ENCODE measurements at places on chromosomes 3 and 15.

DNA sequence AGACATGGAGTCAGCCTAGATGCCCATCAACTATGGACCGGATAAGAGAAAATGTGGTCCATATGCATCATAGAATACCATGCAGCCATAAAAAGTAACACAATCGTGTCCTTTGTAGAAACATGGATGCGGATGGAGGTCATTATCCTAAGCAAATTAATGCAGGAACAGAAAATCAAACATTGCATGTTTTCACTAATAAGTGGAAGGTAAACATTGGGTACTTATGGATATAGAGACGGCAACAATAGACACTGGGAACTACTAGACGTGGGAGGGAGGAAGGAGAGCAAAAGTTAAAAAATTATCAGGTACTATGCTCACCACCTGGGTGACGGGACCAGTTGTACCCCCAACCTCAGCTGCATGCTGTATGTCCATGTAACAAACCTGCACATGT, 2.5 kb downstream of the PLD1 start:
- no peak overlapping the region for H3K4me3 ChIP-seq
- H3K36me3 ChIP-seq = no peaks in the 10 kb centered on the region
- H3K27me3 ChIP-seq = no peaks in the 10 kb centered on the region
- no peak overlapping the region for H3K27ac ChIP-seq
- peaks cover 59% of the 10 kb centered on the region for H3K4me1 ChIP-seq
- DNase-seq = no peak

DNA sequence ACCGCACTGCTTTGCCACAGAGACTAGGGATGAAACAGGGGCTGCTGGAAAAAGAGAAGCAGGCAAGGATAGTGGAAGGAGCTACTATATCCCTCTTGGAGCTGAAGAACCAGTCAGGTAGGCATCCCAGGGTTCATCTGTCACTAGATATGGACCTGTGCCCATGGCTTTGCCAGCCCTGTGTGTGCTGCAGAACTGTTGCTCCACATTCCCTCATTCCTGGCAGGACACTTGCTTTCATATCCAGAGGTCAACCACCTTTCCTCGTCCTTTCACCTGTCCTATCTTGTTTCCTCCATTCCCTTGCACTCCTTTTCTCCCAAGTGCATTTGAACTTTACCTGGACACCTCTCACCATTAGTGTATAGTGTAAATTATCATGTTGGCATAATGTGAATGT, 12.0 kb downstream of the SNRK start:
- no peak for DNase-seq
- H3K27me3 ChIP-seq = no peaks in the 10 kb centered on the region
- no peak overlapping the region for H3K4me3 ChIP-seq
- peaks cover 6% of the 10 kb centered on the region for H3K36me3 ChIP-seq
- peaks cover 37% of the 10 kb centered on the region for H3K4me1 ChIP-seq

DNA sequence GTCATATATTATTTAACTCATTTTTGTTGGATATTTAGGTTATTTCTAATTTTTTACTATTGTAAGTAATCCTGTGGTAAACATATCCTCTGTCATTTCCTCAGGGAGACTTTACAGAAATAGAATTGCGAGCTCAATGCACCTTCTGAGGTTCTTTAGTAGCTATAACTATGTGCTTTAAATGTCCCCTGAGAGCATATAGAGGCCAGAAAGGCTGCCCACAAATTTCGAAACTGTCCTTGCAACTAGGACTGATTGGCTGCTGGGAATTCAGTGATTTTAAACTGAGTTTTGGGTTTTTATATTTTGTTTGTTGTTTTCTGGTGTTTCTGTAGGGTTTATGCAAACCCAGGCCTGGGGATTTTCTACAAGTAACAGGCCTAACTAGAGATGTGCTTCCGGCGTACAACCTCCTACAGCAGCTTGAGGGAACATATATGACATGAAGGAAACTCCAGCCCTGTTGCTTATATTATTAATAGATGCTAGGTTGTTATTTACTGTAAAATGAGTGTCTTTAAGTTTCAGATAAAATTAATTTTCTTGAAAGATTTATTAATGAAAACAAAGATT, 29.1 kb upstream of the P4HTM start:
- no peak overlapping the region for H3K4me3 ChIP-seq
- peaks cover 4% of the 10 kb centered on the region for H3K36me3 ChIP-seq
- no peaks in the 10 kb centered on the region for H3K27me3 ChIP-seq
- H3K27ac ChIP-seq = peak overlapping the region; percentile 22
- DNase-seq = no peak
- no peaks in the 10 kb centered on the region for H3K4me1 ChIP-seq

DNA sequence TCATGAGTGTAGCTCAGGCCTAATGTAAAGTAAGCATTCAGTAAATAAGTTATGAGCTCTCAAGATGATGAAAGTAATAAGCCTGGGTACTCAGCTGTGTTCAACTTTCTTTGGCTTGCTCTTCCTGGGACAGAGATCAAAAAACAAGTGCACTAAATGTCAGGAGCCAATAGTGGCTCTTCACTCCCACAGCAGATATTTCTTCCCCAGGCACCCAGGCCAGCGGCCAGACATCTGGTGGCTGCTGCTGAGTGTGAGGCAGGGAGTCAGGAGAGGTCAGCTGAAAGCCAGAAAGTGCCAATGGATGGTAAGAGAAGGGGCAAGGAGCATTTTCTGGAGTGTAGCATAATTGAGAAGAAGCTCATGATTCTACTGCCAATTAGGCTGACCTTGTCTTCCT, 18.2 kb upstream of the ITGA11 start:
- H3K27ac ChIP-seq = no peak overlapping the region
- H3K4me1 ChIP-seq = no peaks in the 10 kb centered on the region
- H3K27me3 ChIP-seq = no peaks in the 10 kb centered on the region
- H3K4me3 ChIP-seq = no peak overlapping the region

- H3K4me1 ChIP-seq = peaks cover 24% of the 10 kb centered on the region
- no peak overlapping the region for H3K4me3 ChIP-seq
- peaks cover 4% of the 10 kb centered on the region for H3K36me3 ChIP-seq
- no peaks in the 10 kb centered on the region for H3K27me3 ChIP-seq
- no peak for DNase-seq
Observed at GRCh38 chr3:196772102-196772501, 32.4 kb downstream of the PAK2 start.

GRCh38 chr3:196617256-196617655, 22.2 kb upstream of the NRROS start:
- peak; percentile 77 for DNase-seq
- no peaks in the 10 kb centered on the region for H3K27me3 ChIP-seq
- no peak overlapping the region for H3K4me3 ChIP-seq
- H3K27ac ChIP-seq = peak overlapping the region; percentile 19
- H3K36me3 ChIP-seq = no peaks in the 10 kb centered on the region

DNA sequence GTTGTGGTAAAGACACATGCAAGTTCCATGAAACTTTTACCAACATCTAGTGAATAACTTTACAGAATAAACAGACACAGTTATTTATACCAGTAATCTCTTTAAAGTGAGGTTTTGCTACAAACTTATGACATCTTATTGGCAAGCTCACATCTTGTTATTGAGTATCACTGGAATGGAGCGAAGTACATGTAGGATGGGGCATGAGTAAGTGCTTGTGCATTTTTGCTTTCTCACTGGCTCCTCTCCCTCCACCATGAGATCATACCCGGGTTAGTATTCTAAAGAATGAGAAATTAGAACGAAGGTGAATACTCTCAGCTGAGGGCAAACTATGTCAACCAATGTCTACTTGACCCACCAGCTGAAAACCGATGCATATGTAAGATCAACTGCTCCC, 193.3 kb upstream of the ZNF717 start:
- no peaks in the 10 kb centered on the region for H3K36me3 ChIP-seq
- no peak for DNase-seq
- no peak overlapping the region for H3K4me3 ChIP-seq
- no peaks in the 10 kb centered on the region for H3K4me1 ChIP-seq
- H3K27ac ChIP-seq = no peak overlapping the region

DNA sequence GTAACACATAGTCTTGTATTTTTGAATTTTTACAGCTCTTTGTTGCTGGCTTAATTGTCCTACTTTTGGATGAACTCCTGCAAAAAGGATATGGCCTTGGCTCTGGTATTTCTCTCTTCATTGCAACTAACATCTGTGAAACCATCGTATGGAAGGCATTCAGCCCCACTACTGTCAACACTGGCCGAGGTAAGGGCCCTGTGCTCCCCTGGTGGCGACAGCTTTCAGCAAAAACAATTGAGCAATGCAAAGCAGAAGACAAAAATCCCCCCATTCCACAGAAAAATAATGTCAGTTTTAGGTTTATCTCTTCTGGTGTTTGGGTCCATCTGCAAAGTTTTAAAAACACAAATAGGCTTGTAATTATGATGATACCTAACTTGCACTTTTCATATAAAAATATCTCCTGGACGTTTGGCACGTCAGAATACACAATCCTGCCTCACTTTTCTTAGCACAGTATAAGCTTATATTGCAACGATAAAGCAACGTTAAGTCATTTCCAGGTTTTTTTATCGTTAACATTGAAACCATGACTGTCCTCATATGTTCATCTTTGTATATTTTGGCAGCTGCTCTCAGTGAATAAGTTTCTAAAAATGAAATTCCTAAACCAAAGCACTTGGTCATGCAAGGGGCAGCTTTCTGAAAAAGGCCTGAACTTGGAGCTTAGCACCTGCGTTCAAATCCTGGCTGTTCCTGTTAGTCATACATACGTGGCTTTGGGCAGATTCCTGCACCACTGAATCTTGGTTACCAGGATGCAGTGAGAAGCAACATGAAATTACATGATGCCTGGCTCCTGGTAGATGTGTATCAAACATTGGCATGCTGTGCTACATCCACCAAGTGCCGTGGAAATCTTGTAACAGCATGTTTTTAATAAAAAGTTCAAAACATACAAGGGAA, 8.5 kb downstream of the SEC61A1 start:
- no peaks in the 10 kb centered on the region for H3K27me3 ChIP-seq
- H3K4me1 ChIP-seq = no peaks in the 10 kb centered on the region
- no peak for DNase-seq

GRCh38 chr3:170732660-170733245, 137.2 kb downstream of the RPL22L1 start:
- H3K4me3 ChIP-seq = no peak overlapping the region
- H3K36me3 ChIP-seq = no peaks in the 10 kb centered on the region
- no peak for DNase-seq
- no peaks in the 10 kb centered on the region for H3K4me1 ChIP-seq
- no peaks in the 10 kb centered on the region for H3K27me3 ChIP-seq
- H3K27ac ChIP-seq = no peak overlapping the region

GRCh38 chr3:69322158-69322509, 63.8 kb downstream of the FRMD4B start:
- no peaks in the 10 kb centered on the region for H3K27me3 ChIP-seq
- no peak overlapping the region for H3K27ac ChIP-seq
- peaks cover 20% of the 10 kb centered on the region for H3K4me1 ChIP-seq
- peaks cover 5% of the 10 kb centered on the region for H3K36me3 ChIP-seq

GRCh38 chr3:156236556-156237260, 116.3 kb downstream of the KCNAB1 start:
- no peak for DNase-seq
- no peak overlapping the region for H3K27ac ChIP-seq
- no peaks in the 10 kb centered on the region for H3K27me3 ChIP-seq
- no peaks in the 10 kb centered on the region for H3K4me1 ChIP-seq

DNA sequence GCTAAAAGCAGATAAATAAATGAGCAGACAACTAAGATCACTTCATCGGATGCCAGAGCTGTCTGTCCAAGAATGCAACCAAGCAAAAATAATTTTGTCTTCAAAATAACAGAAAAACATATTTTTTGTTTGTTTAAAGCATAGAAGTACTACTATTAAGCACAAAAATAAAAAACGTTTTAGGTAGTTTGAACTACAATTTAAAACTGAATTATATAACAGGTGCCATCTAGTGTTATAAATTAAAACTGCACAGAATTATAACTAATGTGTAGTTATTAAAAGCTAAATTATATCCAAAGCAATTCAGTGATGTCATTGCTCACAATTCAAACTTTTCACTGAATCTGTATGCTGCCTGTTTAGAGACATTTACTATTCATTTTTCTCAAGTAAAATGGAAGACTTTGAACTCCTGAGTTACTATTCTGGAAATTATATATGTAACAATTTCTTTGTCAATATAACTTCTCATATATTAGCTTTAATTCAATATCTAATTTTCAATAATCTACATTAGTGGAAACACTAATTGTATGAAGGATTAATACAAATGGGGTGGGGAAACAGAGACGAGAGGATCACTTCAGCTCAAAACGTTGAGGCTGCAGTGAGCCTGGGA, 29.5 kb downstream of the LINS1 start:
- peaks cover 11% of the 10 kb centered on the region for H3K36me3 ChIP-seq
- H3K4me1 ChIP-seq = no peaks in the 10 kb centered on the region
- no peaks in the 10 kb centered on the region for H3K27me3 ChIP-seq

GRCh38 chr3:179713643-179714090, 60.8 kb downstream of the USP13 start:
- H3K4me3 ChIP-seq = no peak overlapping the region
- DNase-seq = no peak
- H3K36me3 ChIP-seq = peaks cover 14% of the 10 kb centered on the region
- no peaks in the 10 kb centered on the region for H3K27me3 ChIP-seq
- H3K4me1 ChIP-seq = peaks cover 6% of the 10 kb centered on the region

- H3K4me3 ChIP-seq = no peak overlapping the region
- no peaks in the 10 kb centered on the region for H3K36me3 ChIP-seq
- no peaks in the 10 kb centered on the region for H3K27me3 ChIP-seq
- no peak overlapping the region for H3K27ac ChIP-seq
Observed at GRCh38 chr15:80849308-80849707, 70.1 kb downstream of the CEMIP start.

GRCh38 chr3:120428924-120429323, 21.9 kb downstream of the FSTL1 start:
- H3K4me1 ChIP-seq = no peaks in the 10 kb centered on the region
- no peak overlapping the region for H3K27ac ChIP-seq
- H3K36me3 ChIP-seq = no peaks in the 10 kb centered on the region
- no peaks in the 10 kb centered on the region for H3K27me3 ChIP-seq
- no peak for DNase-seq

- no peaks in the 10 kb centered on the region for H3K27me3 ChIP-seq
- H3K4me1 ChIP-seq = peaks cover 1% of the 10 kb centered on the region
- no peak overlapping the region for H3K27ac ChIP-seq
- no peaks in the 10 kb centered on the region for H3K36me3 ChIP-seq
Observed at GRCh38 chr3:143668924-143669790, 179.1 kb downstream of the SLC9A9 start.

DNA sequence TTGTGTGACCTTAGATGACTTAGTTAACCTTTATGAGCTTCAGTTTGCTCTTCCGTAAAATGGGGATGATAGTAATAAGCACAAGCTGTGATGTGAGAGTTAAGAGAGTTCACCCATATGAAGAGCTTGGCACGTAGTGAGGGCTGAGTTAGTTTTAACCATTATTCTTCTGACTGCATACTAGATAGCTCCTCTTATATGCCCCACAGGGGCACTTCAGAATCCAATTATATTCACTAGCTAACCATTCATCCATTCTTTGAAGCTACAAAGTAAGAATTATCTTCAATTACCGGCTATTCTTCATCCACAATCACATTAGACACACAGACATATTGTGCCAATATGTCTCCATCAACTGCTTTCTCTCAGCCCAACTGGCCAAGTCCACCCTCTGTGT, 159.0 kb upstream of the STT3B start:
- no peak overlapping the region for H3K27ac ChIP-seq
- no peaks in the 10 kb centered on the region for H3K4me1 ChIP-seq
- H3K27me3 ChIP-seq = no peaks in the 10 kb centered on the region
- no peak for DNase-seq
